ENCODE measurements at places on chromosomes 2 and 18. TPM values are rescaled to one million over a fixed set of nuclear protein-coding genes. Genes with fewer than 3 reads are reported as not detected.
A peak's percentile ranks its signal among the peaks of the same experiment; 100 is the strongest.

Gene PJVK
- not detected for total RNA-seq

Gene ZNF513
- 17.7 TPM for total RNA-seq

Gene SLC19A3
- 16.5 TPM for total RNA-seq

Gene NDUFB3
- total RNA-seq, result 34.2 TPM

Gene FAM210A
- total RNA-seq, result 2.1 TPM

Gene ACMSD
- total RNA-seq, result not detected

DNA sequence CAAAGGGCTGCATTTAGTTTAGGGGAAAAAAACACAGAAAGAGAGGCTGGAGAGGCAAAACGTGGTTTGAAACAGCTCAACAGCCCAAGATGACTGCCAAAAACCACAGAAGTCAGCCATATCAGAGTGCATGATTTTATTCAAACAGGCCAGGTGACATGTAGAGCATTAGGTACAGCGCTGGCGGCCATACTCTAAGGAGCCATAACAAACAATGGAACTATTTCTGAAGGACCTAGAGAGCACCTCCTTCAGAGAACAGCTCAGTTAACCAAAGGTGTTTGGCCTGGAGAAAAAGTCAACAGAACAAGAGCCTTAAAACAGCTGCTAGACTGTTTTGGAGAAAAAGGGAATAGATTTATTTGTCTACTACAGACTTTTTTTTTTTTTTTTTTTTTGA, 2.6 kb downstream of the THADA start:
- no peak for DNase-seq

GRCh38 chr18:79882522-79883241, 68.8 kb downstream of the SLC66A2 start:
- DNase-seq, result no peak

DNA sequence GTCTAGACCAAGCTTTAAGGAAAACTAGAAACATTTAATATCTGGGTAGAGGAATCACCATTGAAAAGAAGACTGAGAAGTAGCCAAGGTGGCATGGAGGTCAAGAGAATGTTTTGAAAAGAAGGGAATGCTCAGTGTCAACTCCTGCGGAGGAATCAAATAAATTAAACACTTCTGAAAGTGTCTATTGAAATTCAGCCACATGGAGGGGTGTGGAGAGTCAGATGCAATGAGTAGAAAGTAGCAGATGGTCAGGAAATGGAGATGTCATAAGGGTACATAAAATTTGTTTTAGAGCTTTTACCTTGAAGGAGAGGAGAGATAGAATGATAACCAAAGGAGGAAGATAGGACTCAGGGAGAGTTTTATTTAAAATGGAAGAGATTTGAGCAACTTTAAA, 35.1 kb downstream of the NLRC4 start:
- no peak for DNase-seq

DNA sequence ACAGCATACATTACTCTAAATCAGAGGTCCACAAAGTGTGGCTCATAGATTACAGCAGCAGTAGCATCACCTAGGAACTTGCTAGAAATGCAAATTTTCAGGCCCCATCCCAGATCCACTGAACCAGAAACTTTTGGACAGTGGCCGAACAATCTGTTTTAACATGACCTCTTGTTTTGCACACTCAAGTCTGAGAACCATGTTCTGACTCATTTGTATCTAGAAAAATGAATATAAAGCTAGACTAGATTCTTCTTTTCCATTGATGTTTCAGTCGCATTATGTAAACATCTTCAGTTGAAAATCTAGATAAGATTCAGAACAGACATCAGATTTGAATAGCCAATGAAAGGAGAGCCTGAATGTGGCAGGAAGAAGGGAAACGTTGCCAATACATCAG, 608.8 kb downstream of the LRP1B start:
- no peak for DNase-seq

- no peak for DNase-seq
Measured at GRCh38 chr2:23789012-23789411, 137.9 kb downstream of the ATAD2B start.

DNA sequence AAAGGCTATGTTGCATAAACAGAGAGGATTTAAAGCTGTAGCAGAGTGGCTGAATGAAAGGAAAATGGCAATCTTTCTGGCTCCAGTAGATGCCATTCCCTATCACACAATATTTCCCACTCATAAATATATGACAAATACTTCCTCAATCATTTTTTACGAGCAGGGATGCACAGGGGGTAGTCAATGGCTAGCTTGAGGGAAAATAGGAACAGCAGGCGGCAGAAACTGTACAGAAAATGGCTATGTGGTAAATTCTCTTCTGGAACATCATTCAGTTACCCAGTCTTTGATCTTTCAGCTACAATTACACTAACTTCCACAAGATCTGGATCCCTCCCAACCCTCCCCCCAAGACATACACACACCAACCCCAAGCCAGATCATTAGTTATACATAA, 127.2 kb downstream of the OLA1 start:
- DNase-seq, result no peak

DNA sequence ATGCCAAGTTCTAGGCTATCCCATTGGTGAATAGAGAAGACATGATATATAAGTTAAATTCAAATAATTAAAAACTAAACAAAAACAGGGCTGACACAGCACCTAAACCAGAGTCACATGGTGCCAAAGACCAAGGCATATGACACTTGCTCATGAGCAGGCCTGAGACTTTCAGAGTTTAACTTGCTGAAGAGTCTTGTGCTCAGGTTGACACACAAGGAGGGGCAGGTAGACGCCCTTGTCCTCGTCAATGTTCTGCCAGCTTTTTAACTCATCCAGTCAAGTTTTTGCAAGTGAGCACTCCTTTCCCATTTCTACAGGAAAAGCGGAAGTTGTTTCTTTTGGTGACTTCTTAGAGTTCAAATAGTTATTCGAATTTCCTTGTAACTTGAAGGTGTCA, 289.7 kb downstream of the CYRIA start:
- DNase-seq, result no peak

DNA sequence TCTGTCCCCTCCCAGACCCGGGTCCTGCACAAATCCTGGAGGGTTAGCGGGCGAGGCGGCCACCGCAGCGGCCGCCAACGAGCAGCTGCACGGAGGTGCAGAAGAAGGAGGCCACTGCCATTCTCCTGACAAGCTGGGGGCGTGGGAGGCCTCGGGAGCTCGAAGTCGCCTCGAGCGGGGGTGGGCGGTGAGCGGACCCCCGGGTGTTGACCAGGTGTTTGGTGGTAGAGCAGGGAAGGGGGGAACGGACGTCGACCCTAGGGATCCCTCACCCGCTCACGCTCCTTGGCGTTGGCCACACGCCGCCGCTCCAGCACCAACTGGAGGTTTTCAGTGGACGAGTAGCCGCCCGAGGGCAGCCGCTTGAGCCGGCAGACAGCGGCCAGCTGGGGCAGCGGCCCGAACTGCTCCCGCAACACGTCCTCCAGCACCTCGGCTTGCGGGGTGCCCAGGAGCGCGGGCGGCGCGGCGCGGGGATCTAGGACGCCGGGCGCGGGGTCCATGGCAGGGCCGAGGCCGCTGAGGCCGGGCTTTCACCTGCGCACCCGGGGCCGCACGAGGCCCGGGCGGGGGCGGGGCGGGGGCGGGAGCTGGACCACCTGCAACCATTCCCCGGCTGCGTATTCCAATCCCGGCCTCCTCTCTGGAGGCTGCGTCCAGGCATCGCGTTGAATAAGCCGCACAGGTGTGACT, at the start of gene FIGLA:
TSS of gene FIGLA (minus strand) at position 508 of the 693 bp plus-strand sequence. CDS start at position 503, 5 bp downstream.
- no peak for DNase-seq

GRCh38 chr2:99524056-99524455, 34.2 kb upstream of the REV1 start:
- DNase-seq, result no peak

GRCh38 chr18:66495844-66496243, 108.0 kb downstream of the CDH19 start:
- DNase-seq, result no peak

GRCh38 chr2:173545364-173545763, 190.7 kb downstream of the CDCA7 start:
- DNase-seq, result no peak

DNA sequence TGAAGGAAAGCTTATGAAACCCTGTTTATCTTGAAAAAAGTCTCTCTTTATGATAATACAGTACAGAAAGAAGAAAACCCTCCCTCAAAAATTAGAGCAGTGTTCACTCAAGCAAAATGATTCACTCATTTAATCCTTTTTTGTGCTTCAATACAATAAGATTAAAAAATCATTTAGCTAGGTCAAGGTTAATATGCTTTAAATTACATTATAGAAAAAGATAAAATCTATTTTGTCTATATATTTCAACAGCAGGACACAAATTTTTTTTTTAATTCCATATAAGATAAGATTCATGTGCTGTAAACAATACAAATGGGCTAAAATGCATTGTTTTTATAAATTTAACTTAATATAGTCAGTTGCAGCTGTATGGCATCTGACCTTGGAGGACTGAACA, 176.9 kb downstream of the KCNE4 start:
- no peak for DNase-seq

DNA sequence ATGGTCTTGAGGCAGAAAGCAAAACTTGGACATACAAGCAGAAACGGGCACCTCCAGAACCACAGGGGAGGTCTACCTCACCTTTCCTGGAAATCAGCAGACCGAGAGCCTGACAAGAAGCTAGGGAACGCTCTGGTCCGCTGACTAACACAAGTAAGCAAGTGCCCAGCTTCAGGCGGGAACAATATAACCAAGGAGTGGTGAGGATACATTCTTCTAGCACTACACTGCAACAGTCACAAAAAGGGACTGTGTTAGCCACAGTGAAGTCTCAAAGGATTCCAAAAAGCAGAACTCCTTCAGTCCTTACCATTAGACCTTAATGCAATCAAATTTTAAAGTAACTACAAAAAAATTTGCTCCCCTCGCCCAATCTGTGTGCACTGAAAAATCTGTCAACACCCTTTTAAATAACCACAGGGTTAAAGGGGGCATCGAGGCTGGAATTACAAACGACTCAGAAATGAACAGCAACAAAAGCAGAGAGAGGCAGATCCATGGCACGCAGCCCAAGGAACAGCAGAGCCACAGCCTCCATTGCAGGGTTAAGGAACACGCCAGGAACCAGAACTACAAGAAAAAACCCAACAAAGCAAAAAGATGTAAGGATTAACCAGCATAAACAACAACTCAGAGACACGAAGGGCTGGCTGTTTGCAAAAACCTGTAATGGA, 7.1 kb downstream of the THAP4 start:
- no peak for DNase-seq

- no peak for DNase-seq
Measured at GRCh38 chr18:61579581-61579980, 246.4 kb downstream of the CDH20 start.

GRCh38 chr18:57125627-57126026, 21.3 kb upstream of the BOD1L2 start:
- DNase-seq, result no peak

- DNase-seq, result no peak
Measured at GRCh38 chr2:120738786-120739437, 3.2 kb downstream of the GLI2 start.

DNA sequence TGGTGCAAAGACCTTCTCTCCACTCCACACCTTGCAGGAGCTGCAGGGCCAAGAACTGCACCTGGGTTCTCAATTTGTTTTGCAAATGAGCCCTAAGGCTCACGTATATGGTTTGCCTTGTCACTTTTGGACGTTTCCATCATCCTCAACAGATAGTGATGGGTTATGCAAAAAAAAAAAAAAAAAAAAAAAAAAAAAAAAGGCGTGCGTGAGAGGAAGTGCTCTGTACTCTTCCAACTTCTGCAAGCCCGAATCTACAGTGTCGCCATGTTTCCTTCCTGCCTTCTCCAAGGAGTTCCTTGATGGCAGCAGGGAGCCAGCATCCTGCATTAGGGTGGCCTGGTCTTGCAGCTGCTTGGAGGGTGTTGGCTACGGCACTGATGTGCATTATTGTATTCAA, 4.0 kb upstream of the INHBB start:
- DNase-seq, result no peak

- peak; percentile 84 for DNase-seq
Measured at GRCh38 chr18:48866028-48866733, 84.6 kb downstream of the SMAD7 start.

DNA sequence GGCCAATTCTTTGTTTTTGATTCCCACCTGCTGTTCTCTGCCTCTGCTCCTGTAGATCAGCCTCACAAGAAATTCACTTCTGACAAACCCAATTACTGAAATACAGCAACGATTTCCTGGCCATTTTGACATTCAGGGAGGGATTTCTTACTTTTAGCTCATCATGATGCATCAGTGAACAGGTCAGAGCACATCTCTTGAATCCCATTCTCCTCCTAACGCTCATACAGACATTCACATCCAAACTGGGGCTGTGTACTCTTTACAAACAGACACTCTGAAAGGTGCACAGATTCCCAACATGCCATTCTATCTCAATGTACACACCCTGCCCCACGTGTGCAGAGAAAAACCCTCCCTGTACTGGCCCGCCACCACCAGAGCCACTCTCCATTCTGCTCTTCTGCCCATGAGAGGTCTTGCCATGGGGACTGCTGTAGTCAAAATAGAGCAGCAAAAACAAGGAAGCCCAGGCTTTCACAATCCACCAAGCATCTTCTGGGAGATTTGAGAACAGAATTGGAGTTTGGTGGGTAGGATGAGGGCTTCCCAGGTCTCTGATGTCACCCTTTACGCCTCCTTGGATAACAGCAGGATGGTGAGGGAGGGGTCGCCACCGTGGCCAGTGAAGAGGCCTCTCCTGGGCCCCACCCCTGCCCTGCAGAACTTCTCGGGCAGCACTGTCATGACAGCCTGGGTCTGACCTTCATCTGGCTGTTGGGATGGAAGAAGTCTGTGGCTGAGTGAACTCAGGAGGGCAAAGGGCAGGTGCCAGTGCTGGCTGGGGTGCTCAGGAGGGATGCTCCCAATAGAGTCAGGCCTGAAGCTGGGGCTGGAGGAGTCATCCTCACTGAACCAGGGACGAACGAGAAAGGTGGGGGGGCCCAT, 41.9 kb upstream of the ZFP36L2 start:
- DNase-seq, result no peak

DNA sequence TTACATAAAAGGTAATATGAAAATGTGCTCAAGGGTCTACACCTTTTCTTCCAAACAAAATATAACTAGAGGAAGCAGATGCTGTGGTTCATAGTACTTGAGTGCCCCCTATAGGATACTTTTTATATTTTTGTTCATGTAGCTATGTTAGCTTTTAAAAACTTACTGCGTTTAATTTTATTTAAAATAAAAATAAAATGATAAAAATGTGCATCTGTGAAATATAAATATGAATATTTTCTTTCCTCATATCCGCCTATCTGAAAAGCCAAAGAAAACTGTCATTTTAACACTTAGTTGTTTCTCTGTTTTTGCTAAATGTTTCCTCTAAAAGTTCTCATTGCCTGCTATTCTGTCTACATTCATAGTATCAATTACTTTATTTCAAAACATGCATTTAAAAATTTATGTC, 9.6 kb upstream of the LRP1B start:
- DNase-seq, result no peak
